Amniotic stem cell (primary cell): ENCODE measurements at places on chromosomes 5 and 9.

- DNase-seq, result no peak
Measured at GRCh38 chr9:125556046-125556721, 150.8 kb downstream of the MAPKAP1 start.

DNA sequence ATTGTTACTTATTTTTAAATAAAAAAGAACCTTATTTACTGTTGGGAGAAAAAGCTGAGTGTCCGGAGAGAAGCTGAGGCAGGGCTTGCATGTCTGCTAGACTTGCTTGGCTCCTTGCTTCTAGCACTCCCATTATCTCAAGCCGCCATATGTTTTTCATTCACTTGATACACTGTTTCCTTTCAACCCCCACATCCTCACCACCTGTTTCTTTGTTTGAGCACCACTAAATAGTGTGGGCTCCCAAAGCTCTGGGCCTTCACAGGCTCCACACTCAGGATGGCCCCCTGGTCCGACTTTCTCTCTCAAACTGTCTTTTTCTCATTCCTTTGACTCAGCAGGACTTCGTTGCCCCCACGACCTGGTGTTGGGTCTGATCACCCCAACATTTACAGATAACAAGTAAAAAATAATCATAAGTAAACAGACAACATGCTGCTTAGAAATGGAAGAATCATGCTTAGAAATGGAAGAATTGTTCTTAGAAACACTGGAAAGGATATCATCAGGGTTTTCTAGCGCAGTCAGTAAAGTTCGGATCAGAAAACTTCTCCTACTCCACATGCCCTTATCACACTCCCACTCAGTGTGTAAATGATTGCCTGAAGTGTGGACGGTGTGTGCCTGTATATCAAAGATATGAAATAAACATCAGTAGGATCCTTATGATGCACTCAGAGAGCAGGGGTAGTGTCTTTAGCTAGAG is 58.5 kb downstream of the APTX start:
- DNase-seq, result no peak

DNA sequence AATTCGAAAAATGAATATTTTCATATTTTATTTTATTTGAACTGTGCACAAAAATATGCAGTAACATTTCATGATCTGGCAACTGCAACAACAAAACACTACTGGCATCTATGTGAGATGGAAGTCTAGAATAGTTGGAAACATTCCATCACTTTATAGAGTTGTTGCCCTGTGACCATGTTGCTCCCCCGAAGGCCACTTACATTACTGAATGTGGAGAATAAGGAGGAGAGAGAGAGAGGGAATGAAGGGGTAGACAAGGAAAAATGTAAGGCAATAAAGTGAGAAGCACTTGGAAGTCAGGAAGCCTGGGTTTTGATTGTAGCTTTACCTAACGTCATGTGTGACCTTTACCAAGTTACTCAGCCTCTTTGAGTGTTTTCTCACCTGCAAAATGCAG is 437.2 kb upstream of the EDIL3 start:
- no peak for DNase-seq

- no peak for DNase-seq
Measured at GRCh38 chr5:38598296-38598993, 42.0 kb upstream of the LIFR start.

DNA sequence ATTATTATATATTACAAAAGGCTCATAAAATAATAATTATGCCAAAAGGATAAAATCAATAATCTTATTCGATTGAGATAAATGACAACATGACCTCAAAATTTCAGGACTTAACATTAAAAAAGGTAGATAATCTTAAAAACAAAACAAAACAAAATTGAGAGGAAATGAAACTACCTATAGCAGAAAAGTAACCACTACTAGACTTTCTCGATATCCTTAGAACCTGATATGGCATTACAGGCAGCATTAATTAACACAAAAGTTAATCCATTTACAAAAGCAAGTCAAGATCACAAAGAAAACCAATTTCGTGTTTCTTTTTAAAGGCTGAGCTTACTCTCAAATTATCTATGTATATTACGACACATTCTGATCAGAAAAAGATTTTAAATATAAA is 29.9 kb downstream of the TMEM161B start:
- DNase-seq, result no peak

- DNase-seq, result no peak
Measured at GRCh38 chr9:113205432-113205831, 15.6 kb downstream of the FKBP15 start.

DNA sequence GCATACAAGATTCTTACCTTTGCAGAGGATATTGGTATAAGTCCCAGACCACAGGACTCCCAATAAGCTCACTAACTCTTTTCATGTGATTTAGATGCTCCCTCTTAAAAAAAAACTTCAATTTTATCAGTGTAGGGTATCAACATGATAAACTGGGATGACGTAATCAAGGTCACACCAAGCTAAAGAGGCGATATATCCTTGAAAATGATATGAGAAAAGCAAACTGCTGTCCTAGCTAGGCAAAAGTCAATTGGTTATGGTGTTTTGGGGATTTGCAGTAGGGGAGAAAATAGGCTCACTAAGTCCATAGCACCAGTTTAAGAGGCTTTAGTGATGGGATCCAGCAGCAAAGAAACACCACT is 354.4 kb downstream of the DIRAS2 start:
- DNase-seq, result no peak

- DNase-seq, result no peak
Measured at GRCh38 chr9:87137718-87138117, 190.4 kb upstream of the GAS1 start.

- DNase-seq, result no peak
Measured at GRCh38 chr9:123697686-123698085, 232.2 kb downstream of the DENND1A start.
